Activated effector memory CD4-positive, alpha-beta T cell treated with Interleukin-2 at 50 U/mL for 16 hours (primary cell): ENCODE measurements at places on chromosomes 5 and 9.

- DNase-seq, result no peak
Observed at GRCh38 chr5:127758766-127759283, 55.6 kb downstream of the CCDC192 start.

- no peak for DNase-seq
Observed at GRCh38 chr9:82201196-82201595, 212.6 kb downstream of the SPATA31D1 start.

DNA sequence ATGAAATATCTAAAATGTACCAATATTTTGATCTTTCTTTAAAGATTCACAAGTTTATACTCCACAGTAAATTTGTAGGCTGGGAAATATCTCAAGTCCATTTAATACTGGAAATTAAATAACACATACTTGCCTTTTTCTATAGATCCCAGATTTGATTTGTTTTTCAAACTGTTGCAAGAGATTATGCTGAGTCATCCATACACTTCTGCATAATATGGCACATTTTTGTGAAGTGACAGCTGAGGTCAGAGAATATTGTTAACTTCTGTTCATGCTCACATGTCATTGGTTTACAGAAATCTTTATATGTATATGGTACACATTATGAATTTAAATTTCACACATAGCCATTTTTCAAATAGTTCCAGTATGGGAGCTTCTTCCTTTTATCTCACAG is 1066.3 kb upstream of the NUDT12 start:
- no peak for DNase-seq

GRCh38 chr5:3428334-3428733 is 167.3 kb upstream of the IRX1 start:
- no peak for DNase-seq

DNA sequence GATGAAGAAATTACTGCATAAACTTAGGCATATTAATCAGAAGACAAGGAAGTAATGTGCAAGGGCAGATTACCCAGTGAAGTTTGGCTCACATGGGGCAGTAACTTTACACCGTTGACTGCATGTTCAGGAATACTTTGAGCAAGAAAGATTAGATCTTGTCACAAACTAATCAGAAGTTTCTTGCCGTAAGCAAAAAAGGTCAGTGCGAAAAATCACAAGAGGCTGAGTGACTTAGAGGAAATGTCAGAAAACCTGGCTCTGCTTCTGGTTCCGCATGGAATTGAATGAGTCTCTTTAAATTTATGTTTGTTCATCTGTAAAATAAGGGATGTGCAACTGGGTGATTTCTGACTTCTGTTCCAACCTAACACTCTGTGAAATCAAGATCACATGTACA is 64.4 kb downstream of the PARP8 start:
- DNase-seq, result no peak

DNA sequence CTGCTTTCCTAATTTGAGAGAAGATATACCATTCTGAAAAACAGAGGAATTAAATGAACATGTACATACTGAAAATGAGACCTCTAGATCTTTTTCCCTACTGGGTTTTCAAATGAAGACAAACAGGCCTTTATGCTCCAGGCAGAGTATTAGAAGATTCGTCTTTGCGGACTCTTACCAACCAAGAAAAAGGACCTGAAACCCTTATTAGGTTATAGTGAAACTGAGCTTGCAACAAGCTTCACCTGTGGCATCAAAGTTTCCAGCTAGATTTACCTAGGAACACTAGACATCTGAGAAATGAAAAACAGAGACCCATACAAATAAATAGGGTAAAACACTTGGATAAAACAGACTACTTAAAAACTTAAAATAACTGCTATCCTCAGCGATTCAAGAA is 46.3 kb downstream of the SMIM15 start:
- DNase-seq, result no peak

- DNase-seq, result no peak
Observed at GRCh38 chr9:124855944-124856765, 2.9 kb downstream of the WDR38 start.

GRCh38 chr9:27939186-27939585 is 365.9 kb upstream of the C9orf72 start:
- no peak for DNase-seq

DNA sequence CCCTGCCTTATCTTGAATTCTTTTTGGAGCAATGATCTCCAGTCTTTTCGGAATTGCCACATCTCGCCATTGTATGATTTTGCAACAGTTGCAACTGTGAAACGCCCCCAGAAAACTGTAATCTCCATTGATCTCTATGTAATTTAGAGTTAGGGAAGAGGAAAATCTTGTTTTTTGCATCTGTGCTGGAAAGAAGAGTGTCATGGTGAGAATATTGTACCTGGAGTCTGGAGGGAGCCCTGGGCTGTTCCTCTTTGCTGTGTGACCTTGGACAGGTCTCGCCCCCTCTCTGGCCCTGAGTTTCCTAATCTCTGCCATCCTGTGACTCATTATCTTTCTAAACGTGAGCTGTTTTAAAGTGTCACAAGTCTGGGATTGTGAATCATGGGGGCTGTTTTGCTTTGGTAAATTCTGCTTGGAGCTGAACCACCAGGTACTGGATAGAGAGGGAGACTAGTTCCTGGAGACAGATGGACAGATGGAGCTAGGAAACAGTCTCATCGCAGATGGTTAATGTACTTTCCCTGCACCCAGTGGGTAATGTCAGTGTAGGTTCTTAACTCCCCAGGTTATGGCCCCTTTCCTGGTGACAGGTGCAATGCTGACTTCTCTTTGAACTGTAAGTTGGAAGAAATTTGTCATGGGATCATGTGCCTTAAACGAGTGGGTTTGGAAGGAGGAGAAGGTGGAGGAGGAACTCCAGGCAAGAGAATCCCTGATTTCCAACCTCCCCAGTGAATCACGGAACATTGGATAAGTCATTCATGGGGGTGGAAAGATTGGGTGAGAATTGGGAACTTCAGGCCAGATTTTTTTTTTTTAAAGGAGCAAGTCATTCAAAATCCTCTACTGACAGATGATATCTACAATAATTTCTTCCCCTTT is 19.6 kb downstream of the PPARGC1B start:
- no peak for DNase-seq

DNA sequence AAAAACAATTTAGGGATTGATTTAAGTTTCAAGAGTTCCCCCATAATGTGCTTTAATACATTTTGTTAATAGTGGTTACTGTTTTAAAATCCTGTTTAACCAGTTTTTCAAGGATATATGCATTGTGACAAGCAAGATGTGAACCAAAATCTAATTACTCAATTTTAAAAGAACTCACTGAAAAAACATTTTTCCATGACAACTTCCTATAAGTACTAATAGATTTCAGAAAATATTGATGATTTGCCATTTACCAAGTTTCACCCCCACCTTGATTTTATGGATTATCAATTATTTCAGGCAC is 4.9 kb upstream of the DNAJC21 start:
- no peak for DNase-seq

- no peak for DNase-seq
Observed at GRCh38 chr5:42874621-42875198, 63.0 kb upstream of the SELENOP start.

DNA sequence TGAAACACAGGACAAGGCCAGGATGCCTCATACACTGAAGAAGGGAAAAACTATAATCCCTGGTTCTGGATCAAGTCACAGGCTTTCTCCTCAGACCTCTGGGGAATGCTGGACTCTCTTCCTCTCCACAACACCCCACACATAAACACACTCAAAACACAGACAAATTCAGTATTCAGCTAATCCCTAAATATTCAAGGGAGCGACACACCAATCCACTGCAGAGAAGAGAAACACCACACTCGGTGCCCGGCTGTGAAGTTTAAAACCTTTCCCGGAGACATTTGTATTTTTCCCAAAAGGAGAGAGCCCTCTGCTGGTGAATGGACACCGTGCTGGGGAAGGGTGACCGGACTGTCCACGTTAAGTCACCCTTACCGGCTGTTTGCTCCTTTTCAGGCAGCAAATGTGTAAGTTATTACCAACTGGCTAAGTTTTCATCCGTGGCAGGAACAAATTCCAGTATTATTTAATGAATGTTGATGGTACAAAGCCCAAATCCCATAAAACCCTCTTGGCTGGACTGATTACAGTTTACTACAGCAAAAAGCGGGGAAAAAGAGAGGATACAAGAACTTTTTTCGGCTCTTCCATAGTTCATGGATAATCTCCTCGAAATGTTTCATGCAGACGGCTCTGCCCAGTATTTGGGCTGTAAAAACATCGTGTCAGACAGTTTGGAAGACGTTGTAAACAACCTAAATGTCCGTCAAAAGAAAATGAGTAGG is 130.9 kb upstream of the SLC30A5 start:
- DNase-seq, result no peak

- DNase-seq, result no peak
Observed at GRCh38 chr9:88880199-88880598, 111.1 kb upstream of the S1PR3 start.

DNA sequence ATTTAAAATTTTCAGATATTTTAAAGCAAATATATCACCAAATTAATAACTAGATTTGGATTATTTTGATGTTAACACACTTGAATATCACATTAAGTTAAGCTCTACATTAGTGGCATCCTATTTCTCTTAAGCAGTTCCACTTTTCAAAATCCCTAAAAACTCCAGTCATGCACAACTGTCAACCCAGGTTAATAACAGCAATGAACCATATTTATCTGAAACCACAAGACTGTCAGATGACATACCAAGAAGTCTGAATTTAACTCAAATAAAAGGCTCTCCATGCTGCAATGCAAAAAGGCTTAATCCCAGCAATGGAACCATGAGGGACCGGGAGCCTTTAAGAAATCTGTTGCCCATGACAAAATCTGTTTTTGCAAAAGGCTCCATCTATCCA is 27.5 kb downstream of the FNIP1 start:
- DNase-seq, result no peak

GRCh38 chr9:31733166-31733565 is 651.3 kb upstream of the ACO1 start:
- no peak for DNase-seq

DNA sequence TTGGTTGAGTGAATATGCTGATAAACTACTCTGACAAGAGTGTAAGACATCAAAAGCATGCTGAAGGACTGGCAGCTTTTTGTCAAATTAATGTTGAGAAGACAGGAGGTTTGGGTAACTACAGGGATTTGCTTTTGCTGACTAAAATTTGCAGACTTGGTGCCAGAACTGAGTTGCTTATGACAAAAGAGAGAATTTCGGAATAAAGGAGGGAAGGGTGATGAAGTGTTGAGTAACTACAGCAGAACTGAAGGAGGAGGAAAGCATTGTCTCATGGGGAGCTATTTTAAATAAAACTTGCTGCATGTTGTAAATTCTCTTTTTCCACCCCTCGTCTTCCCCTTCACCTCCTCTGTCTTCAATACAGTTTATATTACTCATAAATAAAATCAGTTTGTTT is 296.1 kb downstream of the YTHDC2 start:
- no peak for DNase-seq

- DNase-seq, result no peak
Observed at GRCh38 chr9:112378328-112379176, 1.4 kb upstream of the HSDL2 start.

DNA sequence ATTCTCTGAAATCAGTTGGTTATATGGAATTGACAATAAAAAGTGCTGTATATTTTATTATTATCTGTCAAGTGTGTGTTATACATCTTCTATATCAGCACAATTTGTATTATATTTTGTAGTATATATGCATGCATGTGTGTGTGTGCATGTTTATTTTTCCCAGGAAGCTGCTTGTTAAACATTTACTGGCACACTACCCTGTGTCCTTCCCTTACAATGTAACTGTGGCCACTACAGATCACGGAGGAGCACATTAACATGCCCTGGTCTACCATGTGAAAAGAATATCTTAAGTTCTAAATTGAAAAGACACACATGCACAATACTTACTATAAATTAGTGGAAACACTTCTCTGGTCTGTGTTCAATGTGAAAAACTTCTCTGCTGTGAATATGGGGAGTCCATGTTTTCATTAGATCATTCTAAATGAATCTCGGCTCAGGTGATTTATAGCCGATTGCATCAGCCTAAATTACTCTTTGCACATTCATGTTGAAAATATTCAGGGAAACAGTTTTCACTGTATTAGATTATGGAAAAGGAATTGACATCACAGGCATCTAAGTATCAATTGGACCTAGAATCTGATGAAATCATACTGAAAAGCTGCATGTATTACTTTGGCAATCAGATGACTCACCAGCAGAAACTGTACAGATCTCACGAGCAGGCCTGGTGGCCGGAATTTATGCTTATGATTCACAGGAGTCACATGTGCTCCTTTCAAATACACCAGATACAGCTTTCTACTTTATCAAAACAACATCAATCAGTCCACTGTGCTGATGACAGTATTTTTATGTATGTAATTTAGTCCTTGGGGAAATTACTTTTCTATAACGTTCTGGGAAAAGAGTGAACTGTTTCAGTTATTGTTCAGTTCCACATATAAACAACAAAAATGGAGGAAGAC is 39.4 kb downstream of the LURAP1L start:
- DNase-seq, result no peak

DNA sequence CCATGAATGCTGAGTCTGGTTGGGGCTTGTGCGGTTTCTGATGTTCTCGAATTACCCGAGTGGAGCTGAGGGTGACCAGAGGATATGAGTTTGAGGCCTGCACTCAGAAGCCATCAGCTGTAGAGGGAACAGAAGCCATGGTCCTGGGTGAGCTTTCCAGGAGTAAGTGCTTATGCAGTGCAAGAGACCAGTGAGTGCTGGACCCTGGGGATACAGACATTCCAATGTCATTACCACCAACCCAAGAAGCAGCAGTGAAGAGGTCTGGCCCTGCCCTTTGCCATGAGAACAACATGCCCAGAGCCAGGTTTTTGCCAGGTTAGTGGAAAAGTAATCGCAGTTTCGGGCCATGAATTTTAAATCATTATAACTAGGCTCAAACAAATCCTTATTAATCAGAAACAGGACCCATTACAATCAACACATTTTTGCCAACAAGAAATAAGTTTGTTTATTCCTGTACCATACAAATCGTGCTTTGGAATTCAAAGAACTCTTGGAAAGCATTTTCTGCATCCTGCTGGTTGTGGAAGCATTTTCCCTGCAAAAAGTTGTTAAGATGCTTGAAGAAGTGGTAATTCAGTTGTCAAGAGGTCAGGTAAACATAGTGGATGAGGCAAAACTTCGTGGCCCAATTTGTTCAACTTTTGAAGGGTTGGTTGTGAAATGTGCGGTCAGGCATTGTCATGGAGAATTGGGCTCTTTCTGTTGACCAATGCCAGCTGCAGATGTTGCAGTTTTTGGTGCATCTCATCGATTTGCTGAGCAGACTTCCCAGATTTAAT is 154.6 kb downstream of the SYK start:
- no peak for DNase-seq

GRCh38 chr9:78898234-78898633 is 601.3 kb downstream of the PSAT1 start:
- DNase-seq, result no peak

GRCh38 chr5:145585-146323 is 45.5 kb upstream of the LRRC14B start:
- no peak for DNase-seq

GRCh38 chr9:95283673-95284072 is 33.8 kb downstream of the FANCC start:
- DNase-seq, result no peak
